Erythroblast (primary cell): ENCODE measurements at places on chromosomes 11 and 22.

DNA sequence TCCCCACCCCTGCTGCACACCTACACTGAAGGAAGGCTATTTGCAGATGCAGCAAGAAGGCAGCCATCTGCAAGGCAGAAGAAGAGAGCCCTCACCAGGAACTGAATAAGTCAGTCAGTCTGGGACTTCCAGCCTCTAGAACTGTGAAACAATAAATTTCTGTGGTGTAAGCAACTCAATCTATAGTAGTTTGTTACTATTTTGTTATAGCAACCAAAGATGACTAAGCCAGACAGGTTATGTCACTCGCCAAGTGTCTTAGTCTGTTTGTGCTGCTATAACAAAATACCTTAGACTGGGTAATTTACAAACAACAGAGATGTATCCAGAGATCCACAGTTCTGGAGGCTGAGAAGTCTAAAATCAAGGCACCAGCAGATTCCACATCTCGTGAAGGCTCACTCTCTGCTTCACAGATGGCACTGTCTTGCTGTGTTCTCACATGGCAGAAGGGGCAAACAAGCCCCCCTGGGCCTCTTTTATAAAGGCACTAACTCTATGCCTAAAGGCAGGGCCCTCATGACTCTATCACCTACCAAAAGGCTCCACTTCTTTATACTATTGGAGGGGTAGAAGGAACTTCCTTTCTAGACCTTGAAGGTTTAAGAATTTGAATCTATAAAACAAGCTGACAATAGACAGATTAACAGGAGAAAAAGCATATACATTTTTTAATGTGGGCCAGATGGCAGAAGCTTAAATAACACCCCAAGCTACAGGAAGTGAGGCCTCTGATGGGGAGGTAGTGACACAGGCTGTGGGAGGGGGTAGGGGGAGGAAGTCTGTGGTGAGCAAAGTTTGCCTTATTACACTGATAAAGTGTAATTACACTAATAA is 12.3 kb downstream of the APOL6 start:
- no peak for DNase-seq

DNA sequence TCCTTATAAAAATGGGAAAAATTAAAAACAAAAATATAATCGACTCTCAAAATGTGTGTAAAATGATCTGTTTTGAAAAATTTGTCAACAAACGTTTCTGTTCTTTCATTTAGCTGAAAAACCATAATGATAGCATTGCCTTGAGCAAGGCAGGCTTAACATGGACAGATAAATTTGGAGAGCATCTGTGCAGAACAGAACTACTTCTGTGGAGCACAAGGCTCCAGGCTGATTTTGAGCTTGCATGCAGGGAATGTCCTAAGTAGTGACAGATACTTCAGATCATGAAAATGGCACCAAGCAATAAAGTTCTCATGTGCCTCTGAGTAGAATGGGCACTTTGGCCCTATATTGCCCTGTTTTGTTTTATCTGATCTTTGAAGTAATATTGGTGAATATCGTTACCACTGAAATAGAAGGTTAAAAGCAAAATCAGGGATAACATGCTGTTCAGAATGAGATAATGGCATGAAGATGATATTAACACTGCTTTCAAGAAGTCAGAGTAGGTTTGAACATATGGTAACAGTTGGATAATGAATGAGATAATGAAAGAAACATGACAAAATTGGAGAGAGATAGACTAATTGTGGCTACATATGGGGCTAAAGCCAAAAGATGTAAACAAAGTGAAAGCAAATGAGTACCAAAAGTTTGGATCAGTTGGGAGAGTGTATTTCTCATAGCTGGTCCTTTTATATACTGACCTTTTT is 730.5 kb upstream of the CCDC179 start:
- DNase-seq: no peak

- peak; percentile 66 for DNase-seq
These were observed 502.1 kb downstream of the MN1 start for GRCh38 chr22:27299181-27300085.

DNA sequence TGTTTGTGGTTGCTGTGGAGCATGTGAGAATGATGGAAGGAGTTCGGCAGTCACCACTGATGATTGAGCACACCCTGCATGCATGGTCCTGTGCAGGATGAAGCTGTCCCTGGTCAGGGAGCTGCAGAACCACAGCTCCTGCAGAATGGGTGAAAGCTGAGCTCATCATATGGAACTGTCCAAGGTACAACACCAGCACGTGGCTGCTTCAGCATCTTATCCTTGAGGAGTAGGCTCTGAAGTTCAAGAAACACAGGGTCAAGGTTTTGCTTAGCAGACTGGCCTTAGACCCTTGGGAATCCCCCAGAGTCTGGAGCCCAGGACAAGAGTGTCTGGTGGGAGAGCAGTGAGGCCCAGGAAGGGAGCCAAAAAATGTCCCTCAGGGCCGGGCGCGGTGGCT is 182.4 kb upstream of the LARGE1 start:
- DNase-seq: no peak

- DNase-seq: peak; percentile 40
These were observed 154.3 kb downstream of the FBXO7 start for GRCh38 chr22:32628628-32629572.
